ENCODE measurements at places on chromosomes 7 and 10.

DNA sequence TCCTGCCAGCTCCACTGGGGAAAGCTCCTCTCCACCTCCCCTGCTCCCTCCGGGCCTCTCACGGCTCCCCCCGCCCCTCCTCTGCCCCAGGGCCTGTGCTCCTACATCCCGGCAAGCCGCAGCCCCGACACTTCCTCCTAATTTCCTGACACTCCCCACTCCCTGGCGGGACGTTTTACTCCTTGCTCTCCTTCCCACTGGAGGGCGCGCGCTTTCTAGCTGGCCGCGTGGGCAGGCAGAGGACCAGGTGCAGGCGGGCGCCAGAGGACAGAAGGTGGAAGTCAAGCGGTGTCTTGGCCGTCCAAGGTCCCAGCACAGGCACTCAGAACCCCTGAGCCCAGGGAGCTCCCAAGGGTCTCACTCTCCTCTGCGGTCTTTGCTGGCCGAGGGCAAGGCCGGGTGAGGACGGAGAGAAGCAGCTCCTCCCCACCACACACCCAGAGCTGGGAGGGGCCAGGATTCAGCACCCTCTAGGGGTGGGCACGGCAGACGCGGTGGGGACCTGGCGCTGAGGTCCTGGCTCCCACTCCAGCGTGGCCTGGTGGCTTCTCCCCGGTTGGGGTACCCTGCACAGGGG lies 19.1 kb downstream of the ADAM8 start:
- no peak for DNase-seq

GRCh38 chr10:91115618-91116390 lies 104.7 kb upstream of the PCGF5 start:
- no peak for DNase-seq

DNA sequence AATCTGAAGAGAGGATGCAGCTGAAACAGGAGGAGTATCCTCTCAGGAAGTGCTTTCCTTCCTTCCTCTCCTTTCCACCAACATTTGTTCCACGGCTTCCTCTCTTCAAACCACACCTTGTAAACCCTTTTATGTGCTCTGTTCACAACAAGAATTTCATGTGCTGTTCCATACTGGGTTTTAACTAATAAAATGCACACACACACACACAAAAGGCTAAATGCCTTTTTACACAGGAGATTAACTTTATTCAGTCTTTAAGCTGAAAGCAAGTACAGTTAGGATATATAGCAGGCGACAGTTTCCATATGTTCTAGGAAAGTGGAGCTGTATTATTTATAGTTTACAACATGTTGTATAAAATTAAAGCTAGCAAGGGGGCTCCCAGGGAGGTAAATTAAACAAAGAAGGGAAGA lies 106.7 kb downstream of the REEP3 start:
- no peak for DNase-seq

DNA sequence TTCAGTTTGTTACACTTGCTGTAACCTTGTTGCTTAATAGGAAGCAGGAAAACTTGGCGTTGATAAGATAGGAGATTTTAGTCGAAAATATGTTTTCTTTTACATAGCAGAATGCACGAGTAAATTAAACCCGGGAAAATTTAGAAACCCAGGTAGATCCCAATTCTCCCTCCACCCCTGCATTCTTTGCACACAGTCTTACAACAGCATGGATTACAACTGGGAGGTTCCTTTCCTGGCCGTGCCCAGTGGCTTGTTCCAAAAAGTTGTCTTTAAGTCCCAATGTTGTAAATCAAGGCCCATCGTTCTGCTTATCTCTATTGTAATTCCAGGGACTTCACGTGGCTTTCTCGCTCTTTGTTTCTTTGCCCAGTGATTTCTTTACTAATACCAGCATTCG lies 1.1 kb upstream of the DPY19L1 start:
- DNase-seq = no peak

- no peak for DNase-seq
Measured at GRCh38 chr10:121351540-121351939, 246.7 kb downstream of the FGFR2 start.

- no peak for DNase-seq
Measured at GRCh38 chr7:16688249-16688648, 42.3 kb downstream of the BZW2 start.

- peak; percentile 70 for DNase-seq
Measured at GRCh38 chr7:65307651-65308299, 65.9 kb upstream of the ZNF92 start.

GRCh38 chr7:143884241-143884968 lies 17.6 kb downstream of the TCAF1 start:
- DNase-seq = no peak

DNA sequence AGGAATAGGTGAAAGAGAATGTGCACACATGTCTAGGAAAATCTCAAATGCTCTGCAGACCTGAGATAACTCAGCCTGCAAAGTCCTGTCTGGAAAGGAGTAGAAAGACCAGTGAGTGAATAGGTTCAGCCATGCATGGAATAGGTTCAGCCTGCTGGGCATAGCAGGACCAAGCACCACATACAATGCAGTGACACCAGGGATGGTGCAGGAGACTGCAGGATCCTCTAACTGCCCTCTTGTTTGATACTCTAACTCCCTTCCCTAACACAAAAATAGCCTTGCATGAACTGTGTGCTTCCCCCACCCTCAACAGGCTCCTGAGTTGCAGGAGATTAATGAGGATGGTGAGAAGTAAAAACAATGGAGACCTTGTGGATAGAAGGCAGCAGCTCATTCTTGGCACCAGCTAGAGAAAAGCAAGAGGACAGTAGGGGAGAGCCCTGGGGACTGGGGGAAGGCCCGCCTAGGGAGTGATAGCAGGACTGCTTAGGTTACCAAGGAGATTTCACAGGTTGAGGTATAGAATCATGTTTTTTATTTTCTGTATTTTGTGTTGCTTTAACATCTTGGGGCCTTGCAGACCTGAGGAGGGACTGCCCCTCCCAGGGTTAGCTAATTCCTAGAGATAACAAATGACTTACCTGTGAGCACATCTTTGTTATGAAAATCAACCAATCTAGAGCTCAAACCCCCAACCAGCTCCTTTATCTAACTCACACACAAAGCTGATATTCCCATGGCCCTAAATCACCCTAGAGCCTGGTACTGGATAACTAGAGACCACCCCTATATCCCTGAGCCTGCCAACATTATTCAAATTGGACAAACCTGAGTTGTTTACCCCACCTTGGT lies 187.8 kb downstream of the PLPP4 start:
- DNase-seq = no peak

- DNase-seq = no peak
Measured at GRCh38 chr10:48468866-48469511, 135.9 kb downstream of the ARHGAP22 start.
